HT1080 (cell line): ENCODE measurements at places on chromosomes 12 and 14. TPM values are rescaled to one million over a fixed set of nuclear protein-coding genes. Genes with fewer than 3 reads are reported as not detected.

- peak; percentile 13 for DNase-seq
Observed at GRCh38 chr12:130639476-130640424, 76.3 kb downstream of the RIMBP2 start.

GRCh38 chr14:23483236-23483854 lies 13.8 kb downstream of the NGDN start:
- peak; percentile 39 for DNase-seq

The TAS2R42 gene
- total RNA-seq = not detected in 2 replicates

The NINJ2 gene
- total RNA-seq = 0.50 and 0.63 TPM in 2 replicates

The FAM90A1 gene
- not detected in 2 replicates for total RNA-seq

The RASAL1 gene
- total RNA-seq = not detected in 2 replicates

The GPD1 gene
- 0.27 and 0.31 TPM in 2 replicates for total RNA-seq
